ENCODE measurements at places on chromosomes 4 and X.

DNA sequence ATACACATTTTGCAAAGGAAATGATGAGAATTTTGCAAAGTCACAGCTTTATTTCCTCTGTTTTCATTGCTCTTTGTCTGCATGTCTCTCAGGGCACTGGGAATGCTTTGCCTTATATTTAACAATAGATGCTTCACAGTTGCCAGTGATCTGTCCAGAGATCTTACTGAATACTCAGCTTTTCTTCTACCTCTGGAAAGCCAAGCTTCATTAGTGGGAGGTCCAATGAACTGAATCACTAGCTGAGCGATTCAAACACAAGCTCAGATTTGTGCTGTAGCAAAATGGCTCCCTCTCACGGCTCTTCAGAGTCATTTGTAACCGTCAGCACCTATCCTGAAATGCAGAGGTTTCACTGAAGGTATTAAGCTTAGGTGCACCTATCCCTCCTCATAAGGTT lies 138.9 kb downstream of the DCLK2 start:
- DNase-seq = no peak

DNA sequence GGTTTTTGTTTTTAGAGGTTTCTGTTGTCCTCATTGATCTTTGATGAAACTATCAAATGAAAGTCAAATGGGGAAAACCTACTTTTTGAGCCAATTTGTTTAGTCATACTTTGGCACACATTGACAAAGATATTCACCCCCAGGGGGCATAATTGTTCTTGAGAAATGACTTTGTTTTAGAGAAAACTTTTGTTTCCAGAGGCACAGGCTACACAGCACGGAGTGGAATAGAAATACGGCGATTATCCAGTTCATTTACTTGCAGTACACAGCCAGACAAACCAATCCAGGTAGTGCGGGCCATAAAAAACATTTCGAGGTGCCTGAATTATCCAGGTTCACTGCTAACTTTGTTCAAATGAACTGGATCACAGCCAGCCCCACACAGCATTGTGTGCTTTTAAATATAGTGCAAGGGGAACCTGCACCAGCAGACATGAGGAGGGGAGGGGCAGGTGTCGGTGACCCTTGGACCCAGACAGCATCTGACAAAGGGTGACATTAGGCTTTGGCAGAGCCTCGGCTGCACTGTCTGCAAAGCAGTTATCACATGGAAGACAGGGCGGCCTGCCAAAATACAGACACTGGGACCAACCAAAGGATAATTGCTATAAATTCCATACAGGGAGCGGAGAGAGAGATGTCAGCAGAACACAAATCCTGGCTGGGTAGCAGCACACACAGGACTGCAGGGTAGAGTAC lies 179.6 kb upstream of the NOCT start:
- DNase-seq = no peak

- no peak for DNase-seq
Measured at GRCh38 chr4:109803924-109804571, 2.2 kb upstream of the CFI start.

GRCh38 chr4:181017038-181017437 lies 1226.2 kb upstream of the TENM3 start:
- no peak for DNase-seq

DNA sequence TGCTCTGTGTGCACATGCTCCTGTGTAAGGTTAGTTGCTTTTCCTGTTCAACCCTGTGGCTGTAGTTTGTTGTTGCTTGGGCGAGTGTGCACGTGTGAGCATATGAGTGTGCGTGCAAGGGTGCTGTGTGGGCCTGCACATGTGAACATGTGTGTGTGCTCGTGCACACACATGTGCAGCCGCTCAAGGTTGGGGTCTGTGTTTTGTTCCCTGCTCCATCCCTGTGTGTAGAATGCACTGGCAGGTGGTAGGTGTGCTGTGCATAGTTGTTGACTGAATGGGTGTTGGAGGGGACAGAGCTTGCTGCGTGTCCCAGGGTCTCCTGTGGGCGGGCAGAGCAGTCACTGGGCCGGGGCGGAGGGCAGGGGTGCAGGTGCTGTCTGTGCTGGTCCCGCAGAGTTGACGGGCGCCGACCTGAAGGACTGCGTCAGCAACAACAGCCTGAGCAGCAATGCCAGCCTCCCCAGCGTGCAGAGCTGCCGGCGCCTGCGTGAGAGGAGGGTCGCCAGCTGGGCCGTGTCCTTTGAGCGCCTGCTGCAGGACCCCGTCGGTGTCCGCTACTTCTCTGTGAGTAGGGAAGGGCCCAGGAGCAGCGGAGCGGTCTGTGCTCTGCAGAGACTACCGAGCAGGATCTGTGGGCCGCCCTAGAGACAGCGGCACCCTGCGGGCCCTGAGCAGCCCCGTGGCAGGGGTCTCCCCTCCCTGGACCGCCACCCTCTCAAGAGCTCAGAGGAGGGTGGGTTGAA lies 27.9 kb upstream of the HGFAC start:
- DNase-seq = no peak

GRCh38 chr4:110128472-110128919 lies 69.9 kb downstream of the ELOVL6 start:
- no peak for DNase-seq

- no peak for DNase-seq
Measured at GRCh38 chr4:158229768-158230167, 19.5 kb downstream of the TMEM144 start.

Data from NCI-H187 treated with DMSO at 0.1 percent for 48 hours (cell line).